ENCODE measurements at places on chromosomes 13 and 19. TPM values are rescaled to one million over a fixed set of nuclear protein-coding genes. Genes with fewer than 3 reads are reported as not detected.
A peak's percentile ranks its signal among the peaks of the same experiment; 100 is the strongest.

The ARHGAP35 gene
- 43.3 TPM for total RNA-seq

The C13orf42 gene
- total RNA-seq: 0.96 TPM

The CPAMD8 gene
- 36.8 TPM for total RNA-seq

The CTXN1 gene
- total RNA-seq: 34.3 TPM

The ZNF57 gene
- total RNA-seq: 6.3 TPM

The SPART gene
- 48.1 TPM for total RNA-seq

The LCP1 gene
- total RNA-seq: 2.2 TPM

The TPTE2 gene
- total RNA-seq: 0.17 TPM

The SPACA4 gene
- total RNA-seq: not detected

The PLK5 gene
- not detected for total RNA-seq

The VN1R2 gene
- not detected for total RNA-seq

- DNase-seq: peak; percentile 3
Measured at GRCh38 chr13:34357435-34358232, 539.7 kb downstream of the RFC3 start.

DNA sequence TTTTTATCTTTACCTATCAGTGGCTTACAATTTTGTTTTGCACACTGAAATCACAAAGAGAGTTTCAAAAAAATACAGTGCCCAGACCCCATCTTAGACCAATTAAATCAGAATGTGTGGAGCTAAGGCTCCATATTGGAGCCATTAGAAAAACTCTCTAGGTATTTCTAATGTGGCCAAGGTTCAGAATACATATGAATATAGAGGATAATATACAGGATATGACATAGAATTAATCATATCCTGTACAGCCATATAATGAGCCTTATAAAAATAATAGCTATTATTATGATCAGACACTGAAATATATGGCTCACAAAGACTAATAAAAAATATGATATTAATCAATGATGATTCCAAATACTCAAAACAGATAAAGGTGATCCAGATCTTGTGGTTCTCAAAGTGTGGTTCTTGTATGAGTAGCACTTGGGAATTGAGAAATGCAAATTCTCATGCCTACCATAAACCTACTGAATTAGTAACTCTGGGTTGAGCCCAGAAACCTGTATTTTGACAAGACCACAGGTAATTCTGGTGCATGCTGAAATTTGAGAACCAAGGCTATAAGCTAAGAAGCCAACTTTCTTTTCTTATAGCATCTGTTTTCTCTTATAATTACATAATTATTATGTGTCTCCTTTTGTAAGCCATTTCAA lies 408.0 kb downstream of the DIAPH3 start:
- DNase-seq: no peak

GRCh38 chr13:50377726-50378270 lies 362.6 kb downstream of the KCNRG start:
- no peak for DNase-seq

DNA sequence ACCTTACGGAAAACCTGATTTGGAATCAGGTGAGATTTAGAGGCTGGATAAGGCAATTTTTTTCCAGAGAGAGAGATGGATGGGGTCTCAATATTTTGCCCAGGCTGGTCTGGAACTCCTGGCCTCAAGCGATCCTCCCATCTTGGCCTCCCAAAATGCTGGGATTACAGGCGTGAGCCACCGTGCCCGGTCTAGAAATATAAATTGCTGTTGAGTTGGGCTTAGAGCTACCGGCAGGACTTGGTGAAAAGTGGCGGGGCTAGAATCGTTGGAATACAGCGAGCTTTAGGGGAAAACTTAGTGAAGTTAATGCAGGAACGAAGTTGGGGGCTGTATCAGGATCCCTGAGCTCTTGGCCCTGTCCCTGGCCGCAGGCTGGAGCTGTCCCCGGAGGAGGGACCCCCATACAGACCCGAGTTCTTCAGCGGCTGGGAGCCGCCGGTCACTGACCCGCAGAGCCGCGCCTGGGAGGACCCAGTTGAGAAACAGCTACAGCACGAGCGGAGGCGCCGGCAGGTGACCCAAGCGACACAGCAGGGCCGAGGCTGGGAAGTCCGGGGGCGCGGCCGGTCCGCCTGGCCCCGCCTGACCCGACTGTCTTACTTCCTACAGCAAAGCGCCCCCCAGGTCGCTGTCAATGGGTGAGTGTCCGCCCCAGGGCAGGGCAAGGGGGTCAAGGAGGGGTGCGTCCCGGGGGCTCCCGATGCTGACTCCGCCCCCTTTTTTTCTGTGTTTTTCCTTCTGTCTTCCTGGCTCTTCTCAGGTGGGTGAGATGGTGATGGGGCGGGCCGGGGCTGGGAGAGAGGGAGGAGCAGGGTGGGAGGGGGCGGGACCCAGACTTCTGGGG lies 7.6 kb downstream of the EPS8L1 start:
- DNase-seq: no peak

DNA sequence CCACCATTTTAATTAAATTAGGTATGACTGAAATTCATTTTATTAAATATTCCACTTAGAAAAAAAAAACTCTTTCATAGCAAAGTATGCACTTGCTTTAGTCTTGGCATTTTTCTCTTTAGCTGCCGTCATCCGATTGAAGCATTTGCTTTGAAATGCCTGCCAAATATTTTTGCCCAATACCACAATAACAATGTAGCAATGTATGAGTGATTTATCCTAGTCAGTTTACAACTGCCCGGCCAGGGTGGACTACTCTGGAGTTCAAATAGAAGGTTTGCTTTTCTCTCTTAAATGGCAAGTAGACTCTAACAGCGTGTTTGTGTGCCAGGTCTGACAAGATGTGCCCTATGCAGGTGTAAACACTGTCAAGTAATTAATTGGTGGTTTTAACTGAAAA lies 675.3 kb upstream of the SGCG start:
- DNase-seq: no peak

- DNase-seq: no peak
Measured at GRCh38 chr13:37621811-37622361, 23.3 kb upstream of the POSTN start.

DNA sequence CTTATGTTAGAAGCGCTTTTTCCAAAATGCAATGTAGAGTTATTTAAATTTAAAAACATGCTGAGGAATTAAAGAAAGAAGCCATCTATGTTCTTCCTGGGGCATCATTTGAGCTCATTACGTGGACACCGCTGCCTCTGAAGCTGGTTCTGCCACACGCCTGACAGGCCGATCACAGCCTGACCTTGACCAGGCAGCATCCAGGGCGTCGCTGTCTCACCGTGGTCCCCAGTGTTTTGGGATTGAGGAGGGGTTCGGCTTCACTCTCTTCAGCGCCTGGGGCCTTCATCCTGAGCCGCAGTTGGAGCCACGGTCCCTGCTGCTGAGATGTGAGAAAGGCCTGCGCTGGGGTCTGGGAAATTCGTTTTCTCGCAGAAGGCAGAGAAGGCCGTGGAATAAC lies 64.0 kb downstream of the ATP11A start:
- DNase-seq: no peak

DNA sequence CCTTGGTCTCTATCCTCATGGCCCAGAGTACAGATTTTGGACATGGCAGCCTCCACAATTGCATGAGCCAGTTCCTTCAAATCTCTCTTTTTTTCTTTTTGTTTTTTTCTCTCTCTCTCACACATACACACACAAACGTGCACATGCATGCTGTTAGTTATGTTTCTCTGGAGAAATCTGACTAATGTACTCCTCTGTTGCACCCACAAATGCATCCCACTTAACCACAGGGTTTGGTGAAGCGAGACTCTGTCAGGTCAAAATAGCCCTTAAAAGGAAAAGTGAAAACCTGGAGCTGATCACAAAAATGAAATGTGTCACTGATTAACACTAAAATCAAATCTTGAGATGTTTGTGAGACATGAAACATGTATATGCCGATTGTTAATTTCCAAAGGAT lies 374.6 kb upstream of the ARGLU1 start:
- DNase-seq: no peak

- no peak for DNase-seq
Measured at GRCh38 chr13:93797463-93797862, 570.9 kb downstream of the GPC6 start.

DNA sequence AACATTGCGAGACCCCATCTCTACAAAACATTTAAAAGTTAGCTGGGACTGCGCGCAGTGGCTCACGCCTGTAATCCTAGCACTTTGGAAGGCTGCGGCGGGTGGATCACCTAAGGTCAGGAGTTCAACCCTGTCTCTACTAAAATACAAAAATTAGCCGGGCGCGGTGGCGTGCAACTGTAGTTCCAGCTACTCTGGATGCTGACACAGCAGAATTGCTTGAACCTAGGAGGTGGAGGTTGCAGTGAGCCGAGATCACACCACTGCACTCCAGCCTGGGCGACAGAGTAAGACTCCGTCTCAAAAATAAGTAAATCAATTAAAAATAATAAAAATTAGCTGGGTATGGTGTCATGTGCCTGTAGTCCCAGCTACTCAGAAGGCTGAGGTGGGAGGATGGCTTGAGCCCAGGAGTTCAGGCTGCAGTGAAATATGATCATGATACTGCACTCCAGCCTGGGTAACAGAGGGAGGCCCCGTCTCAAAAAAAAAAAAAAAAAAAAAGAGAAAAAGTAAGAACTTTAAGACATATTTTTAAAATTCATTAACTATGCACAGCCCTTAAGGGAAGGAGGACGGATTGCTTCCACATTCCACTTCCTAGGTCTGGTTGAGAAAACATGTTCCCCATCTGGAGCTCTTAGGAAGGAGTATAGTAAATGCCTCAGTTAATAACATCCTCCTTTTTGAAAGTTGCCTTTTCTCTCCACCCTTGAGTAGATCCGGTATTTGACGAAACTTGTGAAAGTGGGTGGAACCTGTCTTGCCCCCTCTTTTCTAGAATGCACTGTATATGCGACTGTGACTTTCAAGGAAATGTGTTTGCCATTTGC lies 26.1 kb downstream of the EXOC3L2 start:
- DNase-seq: no peak

DNA sequence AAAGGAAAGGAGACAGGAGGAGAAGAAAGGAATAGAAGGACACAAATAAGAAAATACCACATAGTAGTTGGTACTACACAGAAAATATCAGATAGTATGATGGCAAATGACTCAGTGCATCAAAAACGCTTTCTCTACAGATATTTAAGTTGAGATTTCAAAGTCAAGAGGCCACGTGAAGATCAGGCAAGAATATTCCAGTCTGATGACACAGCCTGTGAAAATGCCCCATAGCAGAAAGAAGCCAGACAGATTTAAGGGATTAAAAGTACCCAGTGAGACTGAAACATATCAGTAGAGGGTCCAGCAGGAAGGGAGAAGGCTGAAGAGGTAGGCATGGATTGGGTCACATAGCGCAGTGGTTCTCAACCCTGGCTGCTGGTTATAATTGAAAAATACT lies 113.7 kb downstream of the VWA8 start:
- no peak for DNase-seq

GRCh38 chr13:75186379-75186778 lies 295.6 kb downstream of the TBC1D4 start:
- DNase-seq: no peak

GRCh38 chr13:72820156-72820897 lies 38.4 kb downstream of the PIBF1 start:
- DNase-seq: no peak

- DNase-seq: no peak
Measured at GRCh38 chr19:55649268-55650125, 1.5 kb downstream of the CCDC106 start.

DNA sequence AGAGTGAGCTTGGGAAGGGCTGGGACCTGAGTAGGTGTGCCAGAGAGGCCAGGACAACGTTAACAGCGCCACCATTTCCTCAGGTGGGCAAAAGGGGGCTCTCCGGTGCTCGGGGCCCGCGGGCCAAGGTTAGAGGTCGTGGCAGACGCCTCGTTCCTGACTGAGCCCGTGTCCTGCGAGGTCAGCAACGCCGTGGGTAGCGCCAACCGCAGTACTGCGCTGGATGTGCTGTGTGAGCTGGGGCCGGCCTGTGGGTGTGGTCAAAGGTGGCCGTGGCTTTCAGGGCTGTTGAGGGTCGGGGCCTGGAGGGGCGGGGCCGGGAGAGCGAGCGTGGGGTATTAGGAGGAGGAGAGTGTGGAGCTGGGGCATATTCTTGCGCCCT lies 3.7 kb downstream of the KIRREL2 start:
- no peak for DNase-seq

DNA sequence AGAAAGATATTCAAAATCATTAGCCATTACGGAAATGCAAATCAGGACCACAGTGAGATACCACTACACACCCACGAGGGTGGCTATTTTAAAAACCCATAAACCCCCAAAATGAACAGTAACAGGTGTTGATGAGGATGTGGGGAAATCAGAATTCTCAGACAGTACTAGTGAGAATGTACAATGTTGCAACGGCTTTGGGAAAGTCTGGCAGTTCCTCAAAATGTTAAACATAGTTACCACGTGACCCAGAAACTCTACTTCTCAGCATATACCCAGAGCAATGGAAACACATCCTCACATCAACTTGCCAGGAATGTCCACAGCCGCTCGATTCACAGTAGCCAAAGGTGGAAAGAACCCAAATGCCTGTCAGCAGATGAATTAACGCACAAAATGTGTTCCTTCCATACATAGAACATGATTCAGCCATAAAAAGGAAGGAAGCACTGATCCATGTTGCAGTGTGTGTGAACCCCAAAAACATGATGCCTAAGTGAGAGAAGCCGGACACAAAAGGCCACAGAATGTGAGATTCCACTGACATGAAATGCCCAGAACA lies 7.0 kb downstream of the PLVAP start:
- DNase-seq: no peak

DNA sequence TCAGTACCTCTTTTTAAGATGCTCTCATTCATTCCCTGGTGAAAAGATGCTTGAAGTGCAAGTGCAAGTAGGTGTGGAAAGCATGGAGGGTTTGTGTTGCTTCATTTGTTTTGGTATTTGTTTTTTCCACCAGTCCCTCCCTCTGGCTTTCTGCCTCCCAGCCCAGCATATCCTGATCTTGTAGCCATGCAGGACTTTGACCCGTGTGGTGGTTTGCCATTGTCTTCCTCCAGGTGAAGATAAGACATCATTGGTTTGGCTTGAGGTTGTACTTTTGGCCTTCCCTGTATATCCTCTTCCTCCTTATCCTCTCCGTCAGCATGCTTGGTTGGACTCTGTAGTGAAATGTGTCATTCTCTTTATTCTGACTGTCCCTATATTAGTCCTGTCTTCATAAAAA lies 9.1 kb downstream of the SPINT2 start:
- DNase-seq: no peak

- no peak for DNase-seq
Measured at GRCh38 chr13:44276061-44276460, 97.6 kb upstream of the SERP2 start.

DNA sequence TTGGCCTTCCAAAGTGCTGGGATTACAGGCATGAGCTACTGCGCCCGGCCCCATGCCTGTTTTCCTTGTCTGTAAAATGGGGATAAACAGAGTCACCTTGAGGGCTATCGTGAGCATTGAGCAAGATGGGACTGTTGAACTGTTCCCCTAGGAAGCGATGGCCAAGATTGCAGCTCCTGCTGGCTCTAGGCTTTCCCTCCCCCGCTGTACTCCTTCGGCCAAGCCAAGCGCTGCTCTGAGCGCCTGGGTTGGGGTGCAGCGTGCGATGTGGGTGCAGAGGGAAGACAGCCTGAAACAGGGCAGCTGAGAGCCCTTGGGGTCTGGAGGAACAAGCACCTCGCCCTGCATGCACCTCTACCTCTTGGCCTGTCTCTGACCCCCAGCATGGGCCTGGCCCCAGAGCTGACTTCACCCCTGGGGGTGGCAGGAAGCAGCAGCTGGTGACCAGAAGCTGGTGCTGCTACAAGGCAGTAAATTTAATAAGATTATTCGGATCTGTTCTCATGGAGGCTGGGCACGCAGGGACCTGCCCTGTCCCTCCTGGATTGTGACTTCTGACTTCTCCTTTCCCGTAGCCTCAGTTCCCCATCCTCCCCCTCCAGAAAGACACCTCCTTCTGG lies 5.3 kb downstream of the GNG8 start:
- DNase-seq: no peak

GRCh38 chr13:87999240-87999700 lies 328.1 kb downstream of the SLITRK5 start:
- no peak for DNase-seq

- peak; percentile 95 for DNase-seq
Measured at GRCh38 chr19:8334458-8335342, 8.4 kb downstream of the KANK3 start.
